ENCODE measurements at places on chromosomes 6 and 20. TPM values are rescaled to one million over a fixed set of nuclear protein-coding genes. Genes with fewer than 3 reads are reported as not detected.
A peak's percentile ranks its signal among the peaks of the same experiment; 100 is the strongest.

The IL17A gene
- not detected for total RNA-seq

The SIM1 gene
- total RNA-seq, result 2.2 TPM

The GJA10 gene
- total RNA-seq, result not detected

The NNAT gene
- 0.26 TPM for total RNA-seq

The GRIK2 gene
- total RNA-seq, result 6.2 TPM

The SLC22A7 gene
- total RNA-seq, result not detected

The OR5V1 gene
- total RNA-seq, result not detected

The PTGIS gene
- 0.92 TPM for total RNA-seq

GRCh38 chr6:118309337-118310093 is 238.6 kb upstream of the PLN start:
- no peak for DNase-seq

DNA sequence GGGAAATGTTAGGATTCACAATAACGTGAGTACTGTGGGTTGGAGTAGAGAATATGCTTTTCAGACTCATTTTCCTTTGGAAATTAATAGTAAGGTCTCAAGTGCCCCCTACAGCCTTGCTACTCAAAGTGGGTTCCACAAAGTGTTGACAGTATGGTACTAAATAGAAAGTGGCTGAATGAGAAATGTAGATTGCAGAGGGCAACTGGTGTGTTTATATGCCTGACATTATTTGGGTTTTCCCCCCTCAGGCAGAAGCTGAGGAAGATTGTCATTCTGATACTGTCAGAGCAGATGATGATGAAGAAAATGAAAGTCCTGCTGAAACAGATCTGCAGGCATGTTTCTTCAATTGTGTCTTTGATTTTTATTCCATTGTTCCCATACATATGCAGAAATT is 5.6 kb downstream of the FBXO9 start:
- no peak for DNase-seq

DNA sequence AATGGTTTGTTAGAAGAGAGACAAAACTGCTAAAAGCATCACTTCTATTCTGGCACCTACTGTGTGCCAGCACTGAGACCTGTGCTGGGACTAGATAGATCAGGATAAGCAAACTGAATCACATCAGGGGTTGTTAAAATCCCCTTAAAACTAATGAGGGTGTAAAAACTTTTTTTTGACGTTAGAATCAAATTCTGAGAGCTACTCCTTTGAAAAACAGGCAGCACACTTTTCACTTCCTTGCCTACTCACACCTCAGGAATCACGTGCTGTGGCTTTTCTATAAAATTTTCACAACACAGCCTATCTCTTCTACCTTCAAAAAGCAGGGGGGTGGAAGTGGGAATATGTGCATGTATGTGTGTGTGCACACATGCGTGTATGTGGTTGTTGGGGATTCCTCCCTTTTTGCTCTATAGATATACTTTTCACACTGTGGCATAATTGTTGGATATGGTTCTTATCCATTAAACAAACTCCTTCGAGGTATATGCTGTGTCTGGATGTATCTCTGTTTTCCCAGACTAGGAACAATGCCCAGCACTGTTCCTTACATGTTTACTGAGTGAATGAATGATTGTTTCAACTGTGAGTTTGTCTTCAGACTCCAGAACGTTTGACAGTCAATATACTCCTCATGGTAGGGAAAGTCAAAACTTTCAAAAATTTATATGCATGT is 105.4 kb downstream of the FYN start:
- no peak for DNase-seq

DNA sequence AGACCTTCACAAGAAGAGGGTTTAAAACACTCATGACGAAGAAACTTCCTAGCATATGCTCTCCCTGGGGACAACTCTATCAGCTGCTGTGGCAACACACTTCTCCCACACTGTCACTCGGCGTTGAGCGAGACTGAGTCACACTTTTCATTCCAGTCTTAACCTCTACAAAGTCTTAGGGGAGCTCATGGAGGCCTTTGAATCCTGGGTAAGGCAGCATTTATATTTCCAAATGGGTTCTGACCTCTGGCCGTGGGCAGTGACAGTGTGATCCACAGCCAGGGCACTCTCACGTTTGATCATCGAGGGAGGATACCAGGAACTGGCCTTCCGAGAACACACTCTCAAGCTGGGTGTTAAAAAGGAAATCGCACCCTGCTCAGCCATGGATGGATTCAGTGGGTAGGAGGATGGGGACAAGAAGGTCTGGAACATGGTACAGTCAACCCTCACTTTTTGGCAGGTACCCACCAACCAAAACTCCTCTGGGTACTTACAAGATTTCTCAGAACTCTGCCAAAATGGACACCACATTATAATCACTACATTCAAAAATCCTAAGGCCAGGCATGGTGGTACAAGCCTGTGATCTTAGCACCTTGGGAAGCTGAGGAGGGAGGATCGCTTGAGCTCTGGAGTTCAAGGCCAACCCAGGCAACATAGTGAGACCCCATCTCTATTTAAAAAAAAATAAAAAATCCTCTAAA is 19.6 kb downstream of the RRBP1 start:
- DNase-seq, result peak; percentile 99

- no peak for DNase-seq
Observed at GRCh38 chr6:89251170-89251569, 34.0 kb upstream of the GABRR1 start.

DNA sequence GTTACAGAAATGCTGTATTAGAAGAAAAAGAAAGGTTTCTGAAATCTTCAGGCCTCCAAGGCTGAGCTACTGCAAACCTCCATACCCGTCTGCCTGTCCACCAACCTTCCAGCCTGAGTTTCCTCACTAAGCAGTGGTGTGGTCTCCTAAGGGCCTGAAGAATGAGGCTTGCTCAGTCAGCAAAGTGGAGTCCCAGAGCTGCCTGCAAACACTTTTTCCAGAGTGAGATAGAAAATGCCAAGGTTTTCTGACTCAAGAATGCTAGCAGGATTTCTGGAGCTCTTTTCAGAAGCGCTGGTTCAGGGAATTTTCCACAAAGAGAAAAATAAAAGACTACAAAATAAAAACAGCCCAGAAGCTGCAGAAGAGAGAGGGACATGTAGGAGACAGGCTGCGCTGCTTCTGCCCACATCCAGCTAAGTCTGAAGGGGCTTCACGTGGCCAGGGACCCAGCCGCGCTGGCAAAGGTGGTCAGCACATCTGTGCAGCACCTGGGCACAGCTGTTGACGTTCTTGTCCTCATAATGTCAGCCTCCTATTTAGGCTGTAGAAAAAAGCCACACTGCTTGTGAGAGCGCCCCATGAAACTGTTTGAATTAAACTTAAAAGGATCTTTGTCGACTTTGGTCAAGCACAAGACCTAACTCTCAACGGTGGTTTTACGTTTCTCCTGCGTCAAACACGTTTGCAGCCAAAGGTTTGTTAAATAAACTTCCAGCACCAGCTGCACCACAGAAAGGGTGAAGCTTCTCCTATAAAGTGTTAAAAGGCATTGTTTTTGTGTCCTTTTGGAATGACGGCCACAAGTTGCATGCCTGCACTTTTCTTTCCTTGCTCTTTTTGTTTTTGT is 209.0 kb downstream of the THBS2 start:
- DNase-seq, result no peak

DNA sequence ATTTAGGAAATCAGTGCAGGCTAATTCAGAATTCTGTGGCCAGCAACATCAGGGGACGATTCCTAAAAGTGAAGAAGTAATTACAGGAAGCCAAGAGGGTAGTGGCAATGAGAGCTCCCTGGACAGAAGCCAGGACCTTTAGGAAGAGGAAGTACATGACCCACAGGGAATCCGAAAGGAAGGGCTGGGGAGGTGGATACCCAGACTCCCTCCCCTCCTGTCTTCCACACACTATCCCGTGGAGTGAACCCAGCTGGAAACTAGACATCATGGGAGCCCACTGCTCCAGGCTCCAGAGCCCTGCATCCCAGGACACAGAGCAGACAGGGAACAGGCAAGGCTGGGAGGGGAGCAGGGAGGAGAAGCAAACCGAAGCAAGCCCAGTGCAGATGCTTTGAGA is 83.0 kb downstream of the SNX5 start:
- DNase-seq, result no peak

DNA sequence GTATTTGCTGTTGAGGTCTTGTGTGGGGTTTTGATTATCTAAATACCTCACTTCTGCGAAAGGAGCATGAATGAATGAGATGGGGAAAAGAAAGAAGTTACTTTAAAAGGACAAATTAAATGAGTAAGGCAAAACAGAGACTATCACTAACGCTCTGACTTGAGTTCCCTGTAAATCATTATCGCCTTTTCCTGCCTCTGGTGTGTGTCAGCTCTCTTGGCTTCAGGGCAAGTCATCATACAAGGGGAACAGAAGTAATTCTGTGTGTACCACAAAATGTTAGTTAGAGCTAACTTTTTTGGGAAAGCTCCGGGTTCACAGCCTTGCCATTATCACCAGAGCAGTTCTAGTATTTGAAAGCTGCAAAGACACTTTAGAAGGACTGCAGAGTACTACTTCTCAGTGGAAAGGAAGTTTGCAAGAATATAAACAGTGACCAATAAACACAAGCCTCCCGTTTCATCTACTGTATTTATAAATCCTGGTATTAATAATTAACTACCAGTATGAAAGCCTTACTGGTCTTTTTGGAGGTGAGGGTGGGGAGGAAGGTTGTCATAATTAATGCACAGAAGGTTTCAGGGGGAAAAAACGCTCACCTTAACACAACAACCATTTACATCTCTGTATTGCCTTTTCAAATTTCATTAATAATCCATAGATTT is 1.2 kb downstream of the DZANK1 start:
- no peak for DNase-seq

DNA sequence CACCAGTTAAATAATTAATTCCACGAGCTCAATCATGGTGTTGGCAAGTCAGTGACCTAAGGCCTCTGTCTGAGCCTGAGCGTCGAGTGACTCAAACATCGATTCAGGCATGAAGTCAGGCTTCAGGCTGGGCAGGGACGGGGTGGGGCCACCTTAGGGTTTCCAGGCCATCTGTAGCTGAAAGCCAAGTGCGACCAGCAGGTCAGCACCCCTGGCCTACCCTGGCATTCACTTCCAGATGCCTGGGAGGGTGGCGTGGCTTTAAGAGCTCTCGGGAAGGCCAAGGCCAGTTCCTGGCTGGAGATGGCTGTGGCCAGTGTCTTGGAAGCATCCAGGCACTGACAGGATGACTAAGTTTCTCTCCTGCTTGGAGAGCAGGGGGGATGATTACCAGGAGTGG is 113.4 kb downstream of the DACT2 start:
- no peak for DNase-seq

- DNase-seq, result peak; percentile 49
Observed at GRCh38 chr20:11777387-11778205, 140.1 kb upstream of the BTBD3 start.

DNA sequence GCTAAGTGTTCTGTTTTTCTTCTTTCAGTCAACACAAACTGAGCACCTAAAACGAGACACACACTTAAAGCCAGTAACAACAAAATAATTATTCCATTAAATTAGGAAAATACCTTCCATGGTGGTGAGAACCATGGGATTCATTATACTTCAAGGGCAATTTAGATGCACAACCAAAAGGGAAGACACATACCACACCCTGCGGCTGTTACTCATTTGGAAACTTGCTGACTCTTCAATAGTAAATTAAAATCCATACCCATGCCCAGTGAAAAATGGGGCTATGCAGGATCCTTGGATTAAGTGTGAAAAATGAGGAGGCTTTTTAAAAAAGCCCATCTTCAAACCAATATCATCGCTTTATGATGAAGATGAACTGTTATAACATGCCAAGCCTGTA is 142.7 kb downstream of the GJA10 start:
- no peak for DNase-seq

DNA sequence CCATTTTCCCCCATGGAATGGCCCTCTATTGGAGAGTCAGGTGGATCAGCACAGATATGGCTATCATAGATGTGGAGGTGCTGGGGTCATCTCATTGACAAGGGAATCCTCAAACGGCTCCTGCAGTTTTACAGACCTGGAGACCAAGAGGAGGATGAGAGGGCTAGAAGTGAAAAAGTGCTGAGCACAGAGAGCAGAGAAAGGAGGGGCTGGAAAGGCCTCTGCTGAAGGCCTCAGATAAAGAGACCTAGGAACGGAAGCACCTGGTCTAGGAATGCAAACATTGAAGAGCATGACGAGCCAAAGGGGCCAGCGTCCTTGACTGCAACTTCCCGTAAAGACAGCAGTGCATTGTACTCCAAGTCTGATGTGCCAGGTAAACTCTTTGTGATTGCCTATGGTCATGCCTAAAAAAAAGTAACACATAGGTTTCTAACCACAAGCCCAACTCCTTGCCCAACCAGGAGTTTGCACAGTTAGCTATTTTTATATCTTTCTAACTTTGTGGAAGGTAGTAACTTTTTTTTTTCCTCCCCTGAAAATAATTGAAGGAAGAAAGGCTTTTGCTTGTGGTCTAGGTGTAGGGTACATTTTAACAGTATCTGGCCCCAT is 15.2 kb downstream of the RSPH4A start:
- DNase-seq, result no peak

- peak; percentile 16 for DNase-seq
Observed at GRCh38 chr6:786946-787763, 94.2 kb upstream of the EXOC2 start.

- DNase-seq, result no peak
Observed at GRCh38 chr6:111462770-111463391, 20.1 kb downstream of the REV3L start.

Measured in LHCN-M2 (cell line).